LNCaP clone FGC (cell line): ENCODE measurements at places on chromosomes 1 and 21.

DNA sequence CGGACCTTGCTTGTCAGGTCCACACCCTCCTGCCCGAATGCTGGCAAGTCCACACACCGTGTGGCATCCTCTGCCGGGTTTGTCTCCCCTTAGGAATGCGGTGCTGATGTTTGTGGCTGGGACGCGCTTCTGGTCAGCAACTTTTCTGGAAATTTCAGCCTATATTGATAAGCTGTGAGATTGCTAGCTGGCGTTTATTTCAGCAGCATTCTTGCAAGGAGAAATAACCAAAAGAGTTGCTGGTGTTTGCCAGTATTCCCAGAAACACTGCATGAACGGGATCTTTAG is 601 bp downstream of the CEPT1 start:
- no peak for DNase-seq

DNA sequence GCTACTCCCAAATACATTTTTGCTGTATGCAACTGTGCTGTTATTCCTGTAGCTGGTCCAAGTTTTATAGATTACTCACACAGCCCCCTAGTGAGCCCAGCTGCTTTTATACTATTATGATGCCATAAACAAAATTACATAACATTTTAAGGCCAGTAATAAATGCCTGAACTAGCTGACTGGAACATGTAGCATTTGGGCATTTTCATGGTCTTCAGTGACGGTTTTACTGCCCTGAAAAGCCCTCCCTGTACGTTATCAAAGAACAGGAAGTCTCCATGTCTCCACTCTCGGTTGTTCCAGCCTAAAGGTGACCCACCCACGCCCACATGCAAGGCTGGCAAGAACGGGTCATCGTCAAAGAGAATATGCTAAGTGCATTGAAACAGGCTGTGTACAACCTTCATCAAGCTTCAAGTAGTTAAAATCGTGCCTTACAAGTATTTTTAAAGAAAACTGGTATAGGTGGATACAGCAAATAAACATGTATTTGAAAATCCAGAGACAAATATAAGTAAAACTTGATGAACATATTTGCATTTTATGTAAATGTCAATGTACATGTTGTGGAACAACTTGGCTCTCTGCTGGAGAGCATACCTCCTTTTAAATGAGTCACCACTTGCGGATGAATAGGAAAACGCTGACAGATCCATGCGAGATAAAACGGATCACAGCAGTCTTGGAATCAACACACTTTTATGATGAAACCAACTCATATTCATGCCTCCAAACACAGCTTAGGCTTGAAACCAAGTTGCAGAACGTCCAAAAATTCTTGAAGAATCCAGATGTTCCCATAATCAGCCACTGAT is 520.5 kb downstream of the SMYD3 start:
- DNase-seq, result no peak

GRCh38 chr1:33791251-33791650 is 72.6 kb upstream of the HMGB4 start:
- no peak for DNase-seq

GRCh38 chr1:202944438-202944921 is 13.6 kb downstream of the ADIPOR1 start:
- no peak for DNase-seq

GRCh38 chr1:71193153-71193552 is 112.3 kb upstream of the ZRANB2 start:
- DNase-seq, result no peak

GRCh38 chr1:235342039-235342438 is 13.7 kb downstream of the GGPS1 start:
- no peak for DNase-seq

- no peak for DNase-seq
Measured at GRCh38 chr21:26923986-26924385, 42.9 kb downstream of the ADAMTS5 start.

- DNase-seq, result no peak
Measured at GRCh38 chr1:46224966-46225365, 21.8 kb downstream of the LURAP1 start.

- DNase-seq, result no peak
Measured at GRCh38 chr1:39270368-39270767, 65.9 kb downstream of the MACF1 start.

GRCh38 chr1:23867542-23867894 is 572 bp downstream of the FUCA1 start:
- no peak for DNase-seq

DNA sequence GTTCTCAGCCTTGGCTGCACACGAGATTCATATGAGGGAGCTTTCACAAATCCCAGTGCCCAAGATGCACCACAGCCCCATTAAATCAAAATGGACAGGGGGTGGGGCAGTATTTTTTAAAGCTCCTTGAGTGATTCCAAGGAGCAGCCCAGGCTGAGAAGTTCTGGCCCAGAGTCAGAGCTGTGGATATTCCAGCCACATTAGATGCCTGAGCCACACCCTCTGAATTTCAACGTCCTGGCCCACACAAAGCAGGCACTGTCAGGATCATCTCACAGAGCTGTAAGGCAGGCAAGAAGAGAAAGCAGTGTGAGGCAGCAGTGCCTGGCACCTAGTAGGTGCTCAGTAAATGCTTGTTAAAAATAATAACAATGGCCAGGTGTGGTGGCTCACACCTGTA is 37.4 kb downstream of the PAX7 start:
- no peak for DNase-seq

GRCh38 chr1:230011333-230012092 is 55.5 kb upstream of the GALNT2 start:
- DNase-seq, result no peak

GRCh38 chr1:172351754-172352161 is 68.7 kb upstream of the C1orf105 start:
- no peak for DNase-seq

DNA sequence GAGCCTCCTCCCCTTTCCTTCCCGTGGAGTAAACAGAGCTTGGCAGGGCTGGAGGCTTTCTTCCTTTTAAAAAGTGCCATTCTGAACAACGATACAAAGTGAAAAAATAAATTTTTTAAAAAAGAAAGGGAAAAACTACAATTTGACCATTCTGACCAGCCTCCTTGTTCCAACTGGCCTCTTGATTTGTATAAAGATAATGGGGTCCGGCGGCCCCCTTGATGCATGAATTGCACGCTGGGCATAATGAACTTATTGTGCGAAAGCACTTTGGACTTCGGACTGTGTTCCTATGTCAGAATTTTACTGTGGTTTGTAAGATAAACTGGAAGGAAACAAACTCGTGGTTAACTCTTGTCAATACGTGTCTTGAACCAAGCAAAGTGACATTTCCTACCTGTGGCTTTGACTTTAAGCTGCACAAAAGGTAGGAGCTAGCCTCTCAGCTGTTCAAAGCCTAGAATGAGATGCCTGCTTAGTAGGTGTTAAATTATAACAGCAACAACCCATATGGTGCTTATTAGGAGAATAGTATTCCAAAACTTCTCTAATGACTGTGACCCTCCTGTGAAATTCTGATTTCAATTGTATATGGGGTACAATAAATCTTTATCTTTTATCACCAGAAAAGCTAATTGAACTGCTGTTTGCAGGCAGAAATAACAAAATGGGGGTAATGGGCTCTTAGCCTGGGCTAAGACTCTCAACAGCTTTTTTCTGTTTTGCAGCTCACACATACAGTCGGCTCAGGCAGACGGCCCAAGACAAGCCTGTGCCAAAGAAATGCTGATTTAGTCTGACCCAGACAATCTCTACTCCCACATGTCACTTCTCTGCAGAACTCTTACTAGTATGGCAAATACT is 9.3 kb downstream of the IRF2BP2 start:
- no peak for DNase-seq
